ENCODE measurements at places on chromosomes 12 and 14.

DNA sequence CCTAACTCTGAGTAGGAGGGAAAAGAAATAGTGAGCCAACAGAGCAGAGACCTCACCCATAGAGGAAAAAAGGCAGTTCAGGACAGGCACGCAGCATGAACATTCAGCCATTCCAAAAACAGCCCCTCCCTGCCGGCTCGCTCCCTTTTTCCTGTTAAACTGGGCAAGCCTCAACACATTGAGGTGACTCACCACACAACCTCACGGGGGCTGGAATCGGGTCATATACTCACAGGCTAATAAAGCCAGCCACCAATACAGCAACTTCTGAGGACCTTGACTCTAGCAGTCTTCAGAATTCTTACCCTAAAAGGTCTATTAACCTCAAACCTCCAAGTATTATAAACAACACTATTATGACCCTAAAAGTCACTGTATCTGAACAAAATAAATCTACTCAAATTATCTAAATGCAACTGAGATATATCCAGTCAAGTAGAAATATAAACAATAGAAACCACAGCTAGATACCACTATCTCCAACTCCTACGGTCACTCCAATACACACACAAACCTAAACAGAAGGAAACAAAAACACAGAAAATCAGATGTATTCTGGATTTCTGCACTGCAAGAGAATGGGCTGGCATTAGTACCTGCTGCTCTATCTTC is 6.3 kb downstream of the YBX3 start:
- DNase-seq, result no peak

DNA sequence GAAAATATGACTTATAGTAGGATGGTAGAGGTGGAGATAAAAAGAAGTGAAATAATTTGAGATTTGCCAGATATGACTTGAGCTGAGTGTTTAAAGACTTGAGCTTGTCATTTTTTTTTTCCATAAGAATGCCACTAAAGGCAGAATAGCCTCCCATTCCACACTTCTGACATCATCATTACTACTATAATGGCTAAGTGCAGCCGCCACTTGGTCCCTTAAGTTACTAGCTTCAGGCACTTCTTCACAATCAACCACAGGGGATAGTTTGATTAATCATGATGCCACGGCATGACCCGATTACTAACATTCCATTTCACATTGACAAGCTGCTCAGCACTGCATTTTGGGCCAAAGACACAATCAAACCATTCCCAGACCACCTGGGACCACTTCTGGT is 127.9 kb downstream of the EFCAB11 start:
- no peak for DNase-seq

DNA sequence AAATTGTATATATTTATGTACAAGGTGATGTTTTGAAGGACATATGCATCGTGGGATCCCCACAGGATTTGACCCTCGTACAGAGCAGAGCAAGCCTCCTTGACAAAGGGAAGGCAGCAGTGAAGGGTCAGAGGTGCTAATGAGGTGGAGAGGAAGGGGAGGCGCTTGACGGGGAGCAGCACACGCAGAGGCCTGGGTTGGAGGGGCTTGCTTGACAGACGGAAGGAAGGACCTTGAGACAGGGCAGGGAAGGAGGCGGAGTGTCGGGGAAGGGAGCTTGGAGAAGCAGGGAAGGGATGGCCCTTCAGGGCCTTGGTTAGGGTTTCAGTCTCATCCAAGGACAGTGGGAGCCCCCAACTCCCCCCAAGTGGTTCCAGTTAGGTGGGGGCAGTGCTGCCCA is 52.6 kb downstream of the ZNF664 start:
- DNase-seq, result no peak

GRCh38 chr12:131082290-131083194 is 128.8 kb downstream of the ADGRD1 start:
- DNase-seq, result no peak

DNA sequence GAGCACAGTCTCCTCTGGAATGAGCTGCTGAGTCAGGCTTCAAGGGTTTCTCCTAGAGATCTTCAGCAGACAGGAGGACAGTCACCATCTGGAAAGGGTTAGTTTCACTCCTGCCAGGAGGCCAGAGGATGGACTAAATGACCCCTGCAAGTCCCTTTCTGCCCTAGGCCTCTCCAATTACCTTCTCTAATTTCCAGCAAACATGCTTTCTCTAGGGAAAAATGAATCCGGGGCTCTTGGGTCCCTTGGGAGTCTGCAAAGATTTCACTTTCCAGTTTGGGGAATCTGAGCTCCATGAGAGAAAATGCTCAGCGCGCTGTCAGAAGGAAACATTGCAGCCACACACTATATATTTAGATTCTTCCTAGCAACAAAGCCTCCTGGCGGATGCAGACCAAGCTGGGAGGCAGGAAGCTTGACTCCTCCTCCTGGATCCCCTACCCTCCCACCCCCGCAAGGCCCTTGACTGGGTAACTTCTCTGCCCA is 184.4 kb upstream of the CCND2 start:
- no peak for DNase-seq

DNA sequence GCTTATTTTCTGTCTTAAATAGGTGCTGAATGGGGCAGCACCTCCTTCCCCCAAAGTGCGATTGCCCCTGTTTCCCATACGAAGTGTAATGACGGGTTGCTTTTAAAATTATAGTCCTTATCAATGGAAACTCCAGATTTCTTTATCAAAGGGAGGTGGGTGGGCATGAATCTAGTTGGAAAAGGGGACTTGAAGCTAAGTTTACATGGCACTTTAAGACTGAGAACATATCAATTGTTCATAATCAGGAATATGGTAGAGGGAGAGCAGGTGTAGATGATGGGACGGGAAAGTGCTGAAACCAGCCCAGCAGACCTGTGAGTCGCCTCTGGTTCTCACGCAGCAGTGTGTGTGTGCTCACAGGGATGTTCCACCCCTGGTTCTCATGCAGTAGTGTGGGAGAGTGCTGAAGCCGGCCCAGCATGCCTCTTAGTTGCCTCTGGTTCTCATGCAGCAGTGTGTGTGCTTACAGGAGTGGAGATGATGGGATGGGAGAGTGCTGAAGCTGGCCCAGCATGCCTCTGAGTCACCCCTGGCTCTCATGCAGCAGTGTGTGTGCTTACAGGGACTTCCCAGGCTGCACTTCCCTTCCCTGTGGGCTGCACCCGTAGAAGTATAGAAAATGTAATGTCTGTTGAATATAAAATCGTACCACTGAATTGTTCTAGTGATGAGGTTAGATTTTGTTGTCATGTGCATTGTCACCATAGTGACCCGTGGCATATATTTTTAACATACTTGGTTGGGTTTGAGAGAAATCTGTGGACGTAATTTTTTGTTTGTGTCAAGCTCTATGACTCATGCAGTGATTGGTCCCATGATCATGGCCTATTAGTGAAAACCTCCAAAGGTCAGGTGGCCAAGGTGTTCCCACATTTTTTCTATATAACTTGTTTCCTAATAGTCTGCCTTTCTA is 51.6 kb downstream of the GPATCH2L start:
- DNase-seq, result no peak

DNA sequence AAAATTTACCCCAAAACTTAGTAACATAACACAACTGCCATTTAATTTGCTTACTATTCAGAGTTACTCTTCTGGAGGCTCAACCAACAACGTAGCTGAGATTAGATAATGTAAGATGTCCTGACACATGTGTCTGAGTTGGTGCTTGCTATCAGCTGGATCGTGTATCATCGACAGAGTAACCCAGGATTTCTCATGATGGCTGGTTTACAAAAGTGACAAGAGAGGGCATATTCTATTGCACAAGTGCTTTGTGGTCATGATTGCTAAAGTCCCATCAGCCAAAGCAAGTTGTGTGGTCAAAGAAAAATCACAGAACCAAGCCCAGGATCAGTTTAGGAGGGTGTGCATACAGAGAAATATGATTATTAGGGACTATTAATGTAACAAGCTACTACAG is 73.4 kb downstream of the CAPZA3 start:
- DNase-seq, result no peak
